ENCODE measurements at places on chromosomes 13 and 19. TPM values are rescaled to one million over a fixed set of nuclear protein-coding genes. Genes with fewer than 3 reads are reported as not detected.

LSM4 gene
- total RNA-seq, result 98.0 TPM

KLK2 gene
- not detected for total RNA-seq

- DNase-seq, result peak; percentile 37
These were observed 439 bp downstream of the DZIP1 start for GRCh38 chr13:95643936-95644598.

GRCh38 chr19:35896643-35897040 lies 3.7 kb downstream of the NFKBID start:
- DNase-seq, result no peak

DNA sequence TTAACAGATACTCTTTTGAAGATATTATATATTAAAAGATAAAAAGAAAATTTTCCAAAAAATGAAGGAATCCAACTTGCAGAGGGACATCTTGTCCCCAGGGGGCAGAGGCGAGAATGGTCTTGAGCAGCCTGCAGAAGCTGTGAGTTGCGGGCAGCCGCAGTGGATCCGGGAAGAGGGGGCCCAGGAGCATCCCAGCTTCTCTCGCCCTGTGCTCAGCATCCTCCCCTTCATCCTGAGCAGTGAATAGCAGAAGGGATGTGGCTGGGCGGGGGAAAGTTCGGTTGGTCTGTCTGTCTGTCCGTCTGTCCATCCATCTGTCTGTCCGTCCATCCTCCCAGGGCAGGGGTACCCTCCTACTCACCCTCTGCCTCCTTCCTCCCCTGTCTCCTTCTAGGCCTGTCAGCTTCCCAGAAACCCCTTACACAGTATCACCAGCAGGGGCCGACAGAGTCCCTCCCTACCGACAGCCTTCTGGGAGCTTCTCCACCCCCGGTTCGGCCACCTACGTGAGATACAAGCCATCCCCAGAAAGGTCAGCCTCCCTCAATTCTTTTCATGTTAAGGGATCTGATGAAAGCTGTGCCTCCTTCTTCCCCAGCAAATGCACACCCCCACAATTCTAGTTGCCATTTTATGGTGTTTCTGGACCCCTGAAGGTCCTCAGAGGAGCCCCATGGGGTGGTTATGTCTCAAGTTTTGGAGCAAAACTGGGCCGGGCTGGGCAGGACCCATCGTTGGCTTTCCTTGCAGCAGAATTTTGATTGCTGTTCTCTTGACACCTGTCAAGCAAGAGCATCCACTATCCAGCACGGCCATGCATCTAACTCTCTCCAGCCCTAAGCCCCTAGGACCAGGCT lies 81.6 kb downstream of the DPF1 start:
- DNase-seq, result peak; percentile 77

- no peak for DNase-seq
These were observed 699.0 kb downstream of the GPC5 start for GRCh38 chr13:92097337-92097903.

KLF1 gene
- not detected for total RNA-seq

DNA sequence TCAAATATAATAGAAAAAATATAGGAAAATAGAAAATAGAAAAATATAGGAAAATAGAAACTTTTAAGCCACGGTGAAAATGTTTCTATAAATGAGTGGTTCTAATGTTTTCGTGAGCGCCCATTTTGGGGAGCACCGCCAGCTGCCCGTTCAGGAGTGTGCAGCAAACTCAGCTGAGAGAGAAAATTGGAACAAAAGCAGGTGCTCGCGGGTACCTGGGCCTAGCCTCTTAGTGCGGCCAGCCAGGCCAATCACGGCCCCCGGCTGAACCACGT lies 204 bp upstream of the PDX1 start:
- DNase-seq, result no peak

DNA sequence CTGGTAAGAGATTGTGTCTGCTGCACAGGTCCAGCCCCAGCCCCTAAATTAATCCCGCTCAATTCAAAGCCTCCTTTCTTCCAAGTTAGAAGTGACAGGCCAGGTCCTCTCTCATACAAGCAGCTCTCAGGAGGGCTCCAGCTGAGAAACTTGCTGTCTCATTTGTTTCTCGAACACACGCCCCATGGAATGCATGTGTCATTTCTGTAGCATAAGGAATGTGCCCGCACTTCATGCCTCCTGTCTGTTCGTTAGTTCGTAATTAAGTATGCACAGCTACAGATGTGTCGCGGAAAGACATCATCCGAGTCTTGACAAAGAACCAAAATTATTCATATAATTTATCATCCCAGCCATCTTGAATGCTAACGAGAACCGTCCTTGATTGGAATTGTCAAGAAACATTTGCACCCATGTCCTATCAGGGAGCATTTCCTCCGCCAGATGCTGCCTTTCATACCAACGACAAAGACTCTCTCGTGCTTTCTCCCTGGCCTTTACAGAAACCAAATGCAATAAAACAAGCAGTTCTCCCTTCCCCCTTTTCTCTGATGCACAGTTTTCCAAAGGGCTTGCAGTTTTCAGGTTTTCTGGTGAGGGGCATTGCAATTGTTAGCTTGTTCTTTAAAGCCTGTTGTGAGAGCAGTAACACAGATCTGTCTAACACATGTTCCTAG lies 133.5 kb downstream of the UQCRFS1 start:
- DNase-seq, result no peak

DNA sequence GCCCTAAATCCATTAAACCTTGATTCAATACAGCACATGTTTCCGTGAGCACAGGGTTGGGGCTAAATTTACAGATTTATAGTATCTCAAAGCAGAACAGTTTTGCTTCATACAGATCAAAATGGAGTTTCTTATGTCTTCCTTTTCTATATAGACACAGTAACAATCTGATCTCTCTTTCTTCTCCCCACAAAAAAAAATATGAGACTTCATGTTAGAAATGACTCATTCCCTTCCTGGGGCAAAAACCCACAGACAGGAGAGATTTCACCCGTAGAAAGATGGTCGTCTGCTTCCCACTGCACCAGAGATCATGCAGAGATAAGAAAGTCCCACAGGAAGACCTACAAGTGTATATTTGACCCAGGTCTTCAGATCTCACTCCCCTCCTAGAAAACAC lies 7.7 kb upstream of the ZNF611 start:
- DNase-seq, result no peak

ERVV-1 gene
- not detected for total RNA-seq

DNA sequence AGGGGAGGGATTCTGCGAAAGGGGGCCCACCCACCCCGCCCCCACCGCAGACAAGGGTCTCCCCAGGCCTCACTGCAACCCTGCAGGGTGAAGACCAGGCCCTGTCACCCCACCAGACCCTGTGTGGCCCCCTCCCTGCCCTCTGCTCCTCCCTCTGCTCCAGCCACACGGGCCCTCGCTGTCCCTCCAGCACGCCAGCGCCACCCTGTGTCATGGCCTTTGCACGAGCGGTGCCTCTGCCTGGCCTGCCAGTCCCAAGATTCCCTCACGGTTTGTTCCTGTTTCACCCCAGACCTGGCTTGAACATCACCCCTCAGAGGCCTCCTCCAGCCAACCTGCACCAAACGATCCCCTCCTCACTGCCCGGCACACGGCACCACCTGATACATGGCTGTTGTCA lies 27.3 kb downstream of the PIP5K1C start:
- no peak for DNase-seq

NCR1 gene
- 0.27 TPM for total RNA-seq

GRCh38 chr19:14414926-14415690 lies 4.0 kb downstream of the DDX39A start:
- DNase-seq, result no peak

DNA sequence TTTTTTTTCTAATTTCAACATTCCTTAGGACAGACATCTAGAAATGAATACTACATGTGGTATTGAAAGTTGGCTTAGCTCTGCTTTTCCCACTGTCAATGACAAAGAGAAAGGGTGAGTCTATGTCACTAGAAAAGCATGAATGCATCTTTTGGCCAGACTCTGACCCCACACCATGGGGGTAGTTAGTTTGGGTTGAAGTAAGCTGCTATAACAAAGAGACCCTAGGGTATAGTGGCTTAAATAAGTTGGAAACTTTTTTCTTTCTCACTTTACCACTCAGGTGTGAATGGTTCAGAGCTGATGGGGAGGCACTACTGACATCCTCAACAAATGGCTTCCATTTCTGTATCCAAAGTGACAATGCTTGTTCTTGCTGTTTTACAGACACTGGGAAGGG lies 161.5 kb downstream of the DLEU7 start:
- DNase-seq, result no peak

ZNF552 gene
- 5.5 TPM for total RNA-seq

- no peak for DNase-seq
These were observed 29.3 kb downstream of the MZT1 start for GRCh38 chr13:72698164-72698563.

KCTD12 gene
- total RNA-seq, result 39.6 TPM

NALCN gene
- 7.9 TPM for total RNA-seq

GRCh38 chr19:13269348-13269747 lies 119.1 kb downstream of the IER2 start:
- DNase-seq, result no peak

DNA sequence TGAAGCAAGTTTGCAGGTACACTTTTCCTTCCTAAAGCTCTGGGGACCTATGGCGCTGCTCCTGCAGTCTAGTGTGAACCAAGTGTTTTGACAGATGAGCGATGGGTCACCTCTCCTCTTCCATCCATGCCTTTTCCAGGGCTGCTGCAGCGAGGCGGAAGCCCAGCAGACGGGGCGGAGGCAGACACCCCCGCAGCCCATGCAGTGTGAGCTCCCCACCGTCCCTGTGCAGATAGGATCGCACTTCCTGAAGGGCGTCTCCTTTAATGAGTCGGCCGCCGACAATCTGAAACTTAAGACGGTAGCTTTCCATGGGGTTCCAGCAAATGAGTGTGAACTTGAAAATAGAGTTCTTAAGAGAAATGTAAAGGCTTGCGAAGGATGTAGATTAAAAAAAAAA lies 37.1 kb upstream of the GPI start:
- peak; percentile 42 for DNase-seq

DNA sequence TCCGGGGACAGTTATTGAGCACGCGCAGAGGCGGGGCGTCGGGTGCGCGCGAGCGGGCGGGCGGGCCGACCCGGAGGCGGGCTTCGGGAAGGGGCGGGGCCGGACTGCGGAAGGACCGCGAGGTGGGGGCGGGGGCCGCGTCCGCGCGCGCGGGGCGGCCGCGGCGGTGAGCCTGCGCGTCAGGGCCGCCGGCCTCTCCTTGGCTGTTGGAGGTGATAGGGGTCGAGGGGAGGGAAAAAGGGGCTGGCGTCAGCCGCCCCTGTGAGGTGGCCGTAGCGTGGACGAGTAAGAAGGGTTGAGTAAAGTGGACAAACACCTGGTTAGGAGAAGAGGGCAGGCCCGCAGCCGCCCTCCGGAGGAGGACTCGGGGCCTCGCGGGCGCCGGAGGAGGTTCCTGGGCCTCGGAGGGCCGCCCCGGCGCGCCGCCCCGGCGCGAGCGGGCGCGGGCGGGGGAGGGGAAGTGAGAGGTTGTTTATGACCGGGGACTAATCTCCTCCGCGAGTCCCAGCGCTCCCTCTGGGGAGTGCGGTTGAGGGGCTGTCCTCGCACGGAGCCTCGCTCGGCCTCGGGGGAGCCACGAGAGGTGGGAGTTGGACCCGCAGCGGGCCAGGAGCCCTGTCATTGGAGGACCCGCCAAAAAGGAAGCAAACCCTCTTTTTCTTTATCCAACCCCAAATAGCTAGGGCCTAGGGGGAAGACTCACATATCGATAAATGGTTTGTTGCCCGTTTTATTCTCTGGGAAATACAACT lies 547 bp upstream of the INTS6 start:
- DNase-seq, result peak; percentile 92

DNA sequence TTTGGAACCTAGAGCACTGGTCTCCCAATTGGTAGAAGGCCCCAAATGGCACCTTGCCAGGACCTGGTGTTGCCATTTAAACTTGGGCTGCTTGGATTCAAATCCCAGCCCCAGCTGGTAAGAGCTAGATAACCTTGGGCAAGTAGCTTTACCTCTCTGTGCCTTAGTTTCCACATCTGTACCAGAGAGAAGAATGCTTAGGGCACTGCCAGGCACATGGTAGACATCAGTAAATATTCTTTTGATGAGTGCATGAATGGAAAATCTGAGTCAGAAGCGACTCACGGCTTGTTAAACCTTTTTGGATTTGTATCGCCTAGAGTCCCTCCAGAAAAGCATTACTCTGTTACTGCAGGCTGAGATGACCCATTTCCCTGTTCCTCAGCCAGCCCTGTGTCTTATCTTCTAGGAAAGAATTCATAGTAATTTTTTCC lies 90.9 kb downstream of the SIPA1L3 start:
- DNase-seq, result no peak

PCP2 gene
- 6.5 TPM for total RNA-seq

- peak; percentile 58 for DNase-seq
These were observed 11.8 kb downstream of the PGLS start for GRCh38 chr19:17522988-17523872.

GRCh38 chr13:37148501-37148900 lies 43.0 kb upstream of the CSNK1A1L start:
- no peak for DNase-seq

DNA sequence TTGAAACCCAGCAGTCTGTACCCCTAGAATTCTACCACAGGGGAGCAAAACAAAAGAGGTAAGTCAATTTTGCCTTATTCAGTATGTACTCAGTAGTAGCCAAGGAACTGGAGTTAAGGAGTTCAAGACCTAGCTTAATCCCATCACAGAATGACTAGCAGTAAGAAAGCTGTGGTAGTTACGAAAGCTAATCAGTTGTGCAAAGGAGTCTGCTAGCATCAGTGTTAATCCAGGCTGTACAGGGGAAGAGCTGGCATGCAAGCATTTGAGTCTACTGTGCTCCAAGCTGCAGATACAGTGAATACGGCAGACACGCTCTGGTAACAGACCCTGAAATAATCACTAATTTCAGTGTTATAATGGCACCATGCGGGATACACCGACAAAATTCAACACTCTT lies 4.7 kb downstream of the DNMT1 start:
- DNase-seq, result no peak

- DNase-seq, result no peak
These were observed 2.6 kb upstream of the SIGLEC7 start for GRCh38 chr19:51139299-51140014.

DNA sequence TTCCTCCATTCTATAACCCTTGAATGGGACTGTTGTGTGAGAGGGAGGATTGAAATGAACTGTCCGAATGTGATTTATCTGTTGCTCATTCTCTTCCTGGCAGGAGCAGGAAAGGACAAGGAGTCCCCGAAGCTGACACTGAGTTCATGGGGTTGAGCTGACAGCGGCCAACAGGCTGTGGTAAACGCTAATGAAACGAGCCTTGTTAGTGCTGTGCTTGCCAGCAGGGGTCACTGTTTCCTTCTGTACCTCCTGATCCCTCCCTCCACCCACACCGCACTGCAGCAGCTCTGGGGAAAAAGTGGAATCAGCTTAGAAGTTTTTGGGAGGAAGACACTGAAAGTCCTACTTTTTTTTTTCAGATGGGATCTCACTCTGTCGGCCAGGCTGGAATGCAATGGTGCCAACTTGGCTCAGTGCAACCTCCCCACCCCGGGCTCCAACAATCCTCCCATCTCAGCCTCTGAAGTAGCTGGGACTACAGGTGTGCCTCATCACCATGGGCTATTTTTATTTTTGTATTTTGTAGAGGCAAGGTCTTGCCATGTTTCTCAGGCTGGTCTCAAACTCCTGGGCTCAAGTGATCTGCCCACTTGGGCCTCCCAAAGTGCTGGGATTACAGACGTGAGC lies 6.7 kb upstream of the ZNF761 start:
- peak; percentile 74 for DNase-seq

U2AF2 gene
- total RNA-seq, result 79.9 TPM
